ENCODE measurements at places on chromosomes 16 and 17. TPM values are rescaled to one million over a fixed set of nuclear protein-coding genes. Genes with fewer than 3 reads are reported as not detected.
A peak's percentile ranks its signal among the peaks of the same experiment; 100 is the strongest.

Gene CCL7
- not detected for total RNA-seq

Gene INTS2
- 18.1 TPM for total RNA-seq

Gene MRC2
- total RNA-seq, result 7.3 TPM

Gene CCDC144A
- total RNA-seq, result 2.5 TPM

Gene COL1A1
- 0.44 TPM for total RNA-seq

DNA sequence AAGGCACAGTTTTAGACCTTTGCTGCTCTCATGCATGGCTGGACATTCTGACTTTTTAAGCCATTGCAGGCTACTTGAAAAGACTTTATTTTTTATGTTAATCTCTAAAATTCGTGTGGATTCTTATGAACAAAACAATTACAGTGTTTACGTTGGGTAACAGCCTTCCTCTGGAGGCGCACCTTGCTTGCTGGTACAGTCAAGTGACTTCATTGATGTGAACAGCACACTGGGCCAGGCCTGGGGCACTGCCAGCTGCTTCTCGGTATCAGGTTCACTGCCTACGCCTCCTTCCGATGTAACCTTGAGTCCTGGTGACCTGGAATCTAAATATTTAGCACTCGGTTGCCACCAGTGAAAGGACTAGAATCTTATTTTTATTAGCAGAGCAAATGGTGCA lies 27.8 kb downstream of the MARCHF10 start:
- H3K36me3 ChIP-seq, result peaks cover 9% of the 10 kb centered on the region
- no peaks in the 10 kb centered on the region for H3K27me3 ChIP-seq
- no peak overlapping the region for H3K4me3 ChIP-seq

- no peaks in the 10 kb centered on the region for H3K27me3 ChIP-seq
- H3K4me1 ChIP-seq, result peaks cover 86% of the 10 kb centered on the region
- H3K4me3 ChIP-seq, result peak overlapping the region; percentile 65
- H3K36me3 ChIP-seq, result no peaks in the 10 kb centered on the region
These were observed 67.3 kb downstream of the ANKRD11 start for GRCh38 chr16:89422905-89423630.

DNA sequence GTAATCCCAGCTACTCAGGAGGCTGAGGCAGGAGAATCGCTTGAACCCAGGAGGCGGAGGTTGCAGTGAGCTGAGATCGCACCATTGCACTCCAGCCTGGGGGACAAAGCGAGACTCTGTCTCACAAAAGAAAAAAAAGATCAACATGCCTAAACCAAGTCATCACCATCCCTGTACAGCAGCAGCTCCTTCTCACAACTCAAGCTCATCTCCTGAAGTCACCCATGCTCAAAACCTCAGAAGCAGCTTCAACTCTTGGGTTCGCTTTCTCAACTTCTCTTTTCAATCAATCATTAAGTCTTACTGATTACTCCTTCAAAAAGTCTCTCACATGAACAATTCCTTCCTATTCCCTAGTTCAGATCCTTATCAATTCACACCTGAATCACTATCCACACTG lies 31.3 kb downstream of the PHLPP2 start:
- H3K27ac ChIP-seq, result peak overlapping the region; percentile 33
- no peak for DNase-seq
- no peak overlapping the region for H3K4me3 ChIP-seq
- no peaks in the 10 kb centered on the region for H3K27me3 ChIP-seq
- peaks cover 7% of the 10 kb centered on the region for H3K4me1 ChIP-seq
- H3K36me3 ChIP-seq, result peaks cover 29% of the 10 kb centered on the region

DNA sequence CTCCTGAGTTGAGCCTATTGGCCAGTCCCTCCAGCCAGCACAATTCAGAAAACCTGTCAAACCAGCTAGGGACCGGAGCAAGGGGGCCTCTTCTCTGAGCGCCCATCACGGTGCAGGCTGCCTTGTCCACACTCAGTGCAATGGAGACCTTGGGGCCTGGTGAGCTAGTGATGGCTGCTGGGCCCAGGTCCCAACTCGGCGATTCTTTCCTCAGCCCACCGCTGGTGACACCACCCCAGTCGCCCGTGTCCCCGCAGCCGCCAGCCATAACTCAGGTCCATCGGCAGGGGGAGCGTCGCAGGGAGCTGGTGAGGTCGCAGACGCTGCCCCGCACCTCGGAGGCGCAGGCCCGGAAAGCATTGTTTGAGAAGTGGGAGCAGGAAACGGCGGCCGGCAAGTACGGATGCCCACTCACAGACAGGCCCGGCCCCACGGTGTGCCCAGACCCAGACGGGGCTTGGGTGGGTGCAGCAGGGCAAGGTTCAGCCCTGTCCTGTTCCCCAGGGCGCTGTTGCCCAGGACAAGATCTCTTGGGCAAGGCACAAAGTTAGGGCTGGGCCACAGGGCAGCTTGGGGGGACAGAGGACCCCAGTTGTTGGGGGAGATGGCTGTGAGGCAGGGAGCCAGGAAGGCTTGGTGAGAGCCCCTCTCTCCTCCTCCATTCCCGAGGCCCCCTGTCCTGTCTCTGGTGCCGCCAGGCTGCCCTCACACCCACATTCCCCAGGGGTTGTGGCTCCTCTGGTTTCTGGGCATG lies 10.8 kb downstream of the SMTNL2 start:
- DNase-seq, result peak; percentile 16
- H3K27ac ChIP-seq, result peak overlapping the region; percentile 33
- H3K4me3 ChIP-seq, result peak overlapping the region; percentile 49
- no peaks in the 10 kb centered on the region for H3K36me3 ChIP-seq
- no peaks in the 10 kb centered on the region for H3K27me3 ChIP-seq

- DNase-seq, result no peak
- H3K4me1 ChIP-seq, result peaks cover 74% of the 10 kb centered on the region
- H3K27me3 ChIP-seq, result no peaks in the 10 kb centered on the region
These were observed 124.7 kb downstream of the PRKCA start for GRCh38 chr17:66427134-66427533.

DNA sequence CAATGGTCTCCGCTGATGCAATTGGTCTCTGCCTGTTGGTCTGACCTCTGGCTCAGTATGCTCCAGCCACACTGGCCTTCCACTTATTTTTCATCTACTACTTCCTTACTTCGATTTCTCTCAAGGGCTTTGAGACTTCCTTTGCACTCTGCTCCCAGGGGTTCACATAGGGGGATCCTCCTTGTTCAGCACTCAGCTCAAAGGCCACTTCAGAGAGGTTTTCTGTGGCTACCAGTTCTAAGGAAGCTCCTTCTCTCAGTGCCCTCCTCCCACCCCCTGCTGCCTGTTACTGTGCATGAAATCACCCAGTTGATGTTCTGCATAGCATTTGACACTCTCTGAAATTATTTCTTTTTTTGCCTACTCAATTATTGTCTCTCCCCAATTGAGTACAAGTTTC lies 476.4 kb downstream of the HS3ST3B1 start:
- peaks cover 2% of the 10 kb centered on the region for H3K27me3 ChIP-seq
- H3K4me3 ChIP-seq, result no peak overlapping the region
- no peak overlapping the region for H3K27ac ChIP-seq
- no peaks in the 10 kb centered on the region for H3K4me1 ChIP-seq
- DNase-seq, result no peak

DNA sequence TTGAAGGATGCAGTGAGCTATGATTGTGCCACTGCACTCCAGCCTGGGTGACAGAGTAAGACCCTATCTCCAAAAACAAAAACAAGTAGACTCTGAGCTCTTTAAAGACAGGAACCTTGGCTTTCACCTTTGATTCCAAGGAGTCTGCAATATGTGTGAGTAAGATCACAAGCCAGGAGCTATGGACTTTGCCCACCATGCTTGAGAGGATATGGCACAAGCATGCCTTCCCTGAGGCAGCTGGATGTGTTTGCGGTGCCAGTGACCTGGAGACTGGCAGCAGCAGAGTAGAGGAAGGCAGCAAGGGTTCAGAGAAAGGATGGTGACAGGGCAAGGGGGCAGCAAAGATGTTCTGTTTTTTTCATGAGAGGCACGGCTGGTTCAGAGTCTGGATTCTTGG lies 14.5 kb upstream of the PRKCA start:
- H3K27me3 ChIP-seq, result no peaks in the 10 kb centered on the region
- H3K4me3 ChIP-seq, result no peak overlapping the region
- DNase-seq, result no peak
- peaks cover 50% of the 10 kb centered on the region for H3K4me1 ChIP-seq
- H3K27ac ChIP-seq, result peak overlapping the region; percentile 42

- H3K4me3 ChIP-seq, result no peak overlapping the region
- H3K4me1 ChIP-seq, result no peaks in the 10 kb centered on the region
- no peak for DNase-seq
- no peaks in the 10 kb centered on the region for H3K36me3 ChIP-seq
- no peak overlapping the region for H3K27ac ChIP-seq
These were observed 816.9 kb downstream of the CDH11 start for GRCh38 chr16:64304951-64305350.
